ENCODE measurements at places on chromosomes 11 and 22.

DNA sequence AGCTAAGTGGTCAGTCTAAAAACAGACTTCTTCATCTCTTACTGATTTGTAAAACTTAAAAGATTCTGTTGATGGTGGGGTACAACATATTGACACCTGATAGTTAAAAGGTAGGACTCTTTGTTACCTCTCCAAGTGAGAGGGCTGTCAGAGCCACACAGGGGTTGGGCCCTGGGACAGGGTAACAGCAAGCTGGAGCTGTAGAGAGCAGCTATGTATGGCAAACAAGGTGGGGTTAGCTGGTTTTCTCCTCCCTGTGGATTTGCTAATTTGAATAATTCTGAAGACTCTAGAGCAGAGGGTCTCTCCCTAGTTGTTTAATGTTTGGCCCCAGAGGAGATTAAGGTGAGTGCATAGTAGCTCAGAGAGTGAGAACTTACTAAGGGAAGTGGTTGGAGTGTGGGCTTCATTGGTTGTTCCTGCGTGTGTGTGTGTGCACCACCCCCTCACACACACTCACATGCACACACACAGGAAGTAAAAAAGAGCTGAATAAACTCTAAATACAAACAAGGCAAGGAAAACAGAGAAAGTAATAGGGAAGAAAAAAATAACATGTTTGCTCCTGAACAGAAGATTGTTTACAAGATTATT is 9.2 kb upstream of the GAS2 start:
- no peaks in the 10 kb centered on the region for H3K36me3 ChIP-seq
- no peaks in the 10 kb centered on the region for H3K4me1 ChIP-seq
- no peak overlapping the region for H3K4me3 ChIP-seq

- no peak overlapping the region for H3K27ac ChIP-seq
- DNase-seq: no peak
- no peak overlapping the region for H3K4me3 ChIP-seq
- no peaks in the 10 kb centered on the region for H3K27me3 ChIP-seq
- H3K36me3 ChIP-seq: no peaks in the 10 kb centered on the region
Measured at GRCh38 chr22:44583854-44584253, 85.8 kb upstream of the RTL6 start.

GRCh38 chr22:37913233-37913721 is 7.2 kb downstream of the MICALL1 start:
- H3K27ac ChIP-seq: no peak overlapping the region
- no peak for DNase-seq
- peaks cover 57% of the 10 kb centered on the region for H3K36me3 ChIP-seq
- no peak overlapping the region for H3K4me3 ChIP-seq

- no peaks in the 10 kb centered on the region for H3K36me3 ChIP-seq
- DNase-seq: no peak
- H3K27me3 ChIP-seq: no peaks in the 10 kb centered on the region
- no peak overlapping the region for H3K4me3 ChIP-seq
- peaks cover 4% of the 10 kb centered on the region for H3K4me1 ChIP-seq
Measured at GRCh38 chr11:60858236-60858635, 2.5 kb upstream of the PTGDR2 start.

DNA sequence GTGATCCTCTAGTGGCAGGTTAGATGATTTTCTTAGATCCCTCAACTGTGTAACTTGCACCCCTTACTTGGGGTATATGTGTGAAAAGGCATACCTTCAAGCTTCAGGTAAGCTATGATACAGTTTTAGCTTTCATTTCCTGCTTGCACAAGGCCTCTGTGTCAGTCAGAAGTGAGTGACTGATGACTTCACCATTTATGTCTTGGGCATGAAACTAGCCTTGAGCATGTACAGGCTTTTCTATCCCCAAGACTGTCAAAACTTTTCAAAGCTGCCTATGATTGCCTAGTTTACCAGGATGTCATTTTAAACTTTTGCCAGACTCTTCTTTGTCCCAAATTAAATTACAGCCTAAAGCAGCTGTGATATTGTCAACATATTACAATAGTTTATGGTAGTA is 286.1 kb upstream of the CNTN5 start:
- no peaks in the 10 kb centered on the region for H3K4me1 ChIP-seq
- H3K36me3 ChIP-seq: no peaks in the 10 kb centered on the region
- no peaks in the 10 kb centered on the region for H3K27me3 ChIP-seq
- no peak overlapping the region for H3K27ac ChIP-seq

- no peaks in the 10 kb centered on the region for H3K4me1 ChIP-seq
- no peak overlapping the region for H3K27ac ChIP-seq
- DNase-seq: no peak
- H3K36me3 ChIP-seq: no peaks in the 10 kb centered on the region
Measured at GRCh38 chr22:47901911-47902310, 1139.5 kb downstream of the TBC1D22A start.

- no peak overlapping the region for H3K4me3 ChIP-seq
- H3K4me1 ChIP-seq: no peaks in the 10 kb centered on the region
- H3K27ac ChIP-seq: no peak overlapping the region
- DNase-seq: no peak
- H3K36me3 ChIP-seq: no peaks in the 10 kb centered on the region
- H3K27me3 ChIP-seq: no peaks in the 10 kb centered on the region
Measured at GRCh38 chr11:107203656-107204055, 185.4 kb upstream of the GUCY1A2 start.

DNA sequence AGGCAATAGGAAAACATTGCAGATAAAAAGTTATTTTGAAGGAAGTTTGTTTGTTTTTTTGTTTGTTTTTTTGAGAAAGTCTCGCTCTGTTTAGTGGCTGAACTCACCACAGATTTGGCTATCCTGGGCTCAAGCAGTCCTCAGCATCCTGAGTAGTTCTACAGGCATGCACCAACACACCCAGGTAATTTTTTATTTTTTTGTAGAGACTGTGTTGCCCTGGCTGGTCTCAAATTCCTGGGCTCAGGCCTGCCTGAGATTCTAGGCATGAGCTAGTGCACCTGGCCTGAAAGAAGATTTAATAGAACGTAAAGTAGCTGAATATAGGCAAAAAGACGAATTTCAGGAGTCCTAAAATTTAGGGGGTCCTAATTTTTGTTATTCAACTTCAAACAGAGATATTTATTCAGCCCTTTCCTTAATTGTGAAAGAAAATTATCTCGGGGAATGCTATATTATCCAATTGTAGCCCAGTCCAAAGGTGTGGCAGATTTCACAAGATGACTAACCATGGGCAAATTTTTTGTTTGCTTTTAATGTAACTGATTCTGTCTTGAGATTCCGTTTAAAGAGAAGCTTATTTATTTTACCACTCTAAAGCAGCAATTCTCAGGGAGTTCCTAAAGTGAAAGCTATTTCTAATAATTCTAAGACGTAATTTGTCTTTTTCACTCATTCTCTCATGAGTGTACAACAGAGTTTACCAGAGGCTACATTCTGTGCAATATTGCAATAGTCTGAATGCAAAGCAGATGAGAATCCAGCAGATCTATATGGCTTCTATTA is 940 bp downstream of the IL18 start:
- no peak overlapping the region for H3K4me3 ChIP-seq
- no peaks in the 10 kb centered on the region for H3K36me3 ChIP-seq
- no peaks in the 10 kb centered on the region for H3K27me3 ChIP-seq
- H3K4me1 ChIP-seq: no peaks in the 10 kb centered on the region

GRCh38 chr11:63504933-63505586 is 824 bp upstream of the LGALS12 start:
- DNase-seq: no peak
- no peaks in the 10 kb centered on the region for H3K27me3 ChIP-seq
- no peak overlapping the region for H3K4me3 ChIP-seq
- H3K4me1 ChIP-seq: no peaks in the 10 kb centered on the region
- no peak overlapping the region for H3K27ac ChIP-seq

DNA sequence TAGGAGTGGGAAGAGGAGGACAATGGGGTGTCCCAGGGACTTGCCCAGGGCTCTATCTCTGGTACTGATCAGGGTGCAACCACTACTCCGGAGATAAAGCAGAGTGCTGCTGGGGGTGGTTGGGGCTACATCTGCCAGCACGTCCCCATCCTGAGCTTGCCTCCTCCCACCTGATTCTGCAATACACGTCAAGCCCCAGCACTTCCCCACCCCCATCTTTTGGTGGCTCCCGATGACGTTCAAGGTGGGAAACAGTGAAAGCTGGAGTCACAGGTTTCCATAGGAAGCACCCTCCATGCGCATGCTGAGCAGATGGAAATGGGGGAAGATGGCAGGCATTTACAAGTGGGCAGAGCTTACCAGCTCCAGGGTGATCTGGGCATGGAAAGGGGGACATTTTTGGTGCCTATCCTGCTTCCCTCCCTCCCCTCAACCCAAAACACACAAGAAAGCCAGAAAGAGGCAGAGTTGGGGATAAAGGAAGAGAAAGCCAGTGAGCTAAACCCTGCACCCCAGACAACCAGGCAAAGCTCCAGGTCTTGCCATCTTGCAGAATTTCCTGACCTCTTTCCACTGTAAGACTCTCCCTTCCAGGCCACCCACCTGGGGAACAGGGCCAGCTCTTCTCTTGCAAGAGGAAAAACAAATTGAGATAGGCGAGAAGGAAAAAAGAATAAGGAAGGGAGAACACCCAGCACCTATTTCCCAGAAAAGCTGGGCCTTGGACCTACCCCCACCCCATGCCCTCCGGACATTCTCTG is 15.8 kb downstream of the SYT7 start:
- H3K4me3 ChIP-seq: no peak overlapping the region
- H3K27me3 ChIP-seq: peaks cover 19% of the 10 kb centered on the region
- H3K27ac ChIP-seq: no peak overlapping the region

DNA sequence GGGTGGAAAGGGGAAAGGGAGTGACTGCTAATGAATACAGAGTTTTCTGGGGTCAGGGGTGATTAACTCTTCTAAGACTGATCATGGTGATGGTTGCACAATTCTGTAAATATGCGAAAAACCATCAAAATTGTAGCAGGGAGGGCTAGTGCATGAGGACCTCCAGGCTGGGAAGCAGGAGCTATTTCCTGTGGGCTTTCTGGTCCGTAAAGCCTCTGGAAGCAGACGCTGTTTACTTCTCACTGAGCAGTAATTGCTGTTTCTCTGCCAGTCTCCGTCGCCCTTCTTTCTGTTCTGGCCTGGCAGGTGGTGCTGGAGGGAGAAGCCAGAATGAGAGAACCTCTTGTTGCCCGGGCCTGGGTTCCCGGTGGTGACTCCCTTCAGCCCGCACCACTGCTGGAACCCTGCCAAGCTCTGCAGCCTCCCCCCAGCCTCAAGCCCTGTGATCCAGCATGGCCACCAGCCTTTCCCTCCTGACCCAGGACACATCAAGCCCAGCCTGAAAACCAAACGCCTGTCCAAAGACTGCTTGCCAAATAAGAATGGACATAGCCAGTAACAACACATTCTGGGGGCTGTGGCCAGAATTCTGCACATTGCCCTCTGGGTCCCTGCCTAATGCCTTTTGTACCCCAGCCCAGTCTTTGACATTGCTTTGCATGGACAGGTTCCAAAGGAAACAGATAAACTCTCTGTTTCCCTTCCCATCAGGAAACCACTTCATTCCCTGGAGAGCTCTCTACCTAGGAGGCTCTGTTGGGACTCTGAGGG is 201.0 kb upstream of the NAV2 start:
- H3K27ac ChIP-seq: no peak overlapping the region
- no peaks in the 10 kb centered on the region for H3K27me3 ChIP-seq
- no peaks in the 10 kb centered on the region for H3K36me3 ChIP-seq
- peaks cover 8% of the 10 kb centered on the region for H3K4me1 ChIP-seq
- DNase-seq: no peak

DNA sequence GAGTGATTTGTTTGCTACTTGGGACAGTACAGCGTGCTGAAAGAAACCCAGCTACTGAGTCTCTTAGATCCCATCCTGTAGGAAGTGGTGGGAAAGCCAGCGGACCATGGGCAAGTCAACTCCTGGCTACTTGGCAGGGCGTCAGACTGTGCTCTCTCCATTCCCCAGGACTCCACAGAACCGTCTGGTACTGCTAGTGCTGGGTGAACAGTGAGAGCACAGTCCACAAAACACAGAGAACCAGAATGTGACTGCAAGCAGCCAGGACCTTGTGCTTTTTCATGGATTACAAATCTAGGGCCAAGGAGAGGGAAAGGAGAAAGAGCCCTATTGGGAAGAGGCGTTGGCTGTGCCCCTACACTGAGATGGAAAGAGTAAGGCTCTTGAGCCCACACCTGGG is 10.2 kb downstream of the BID start:
- H3K27ac ChIP-seq: no peak overlapping the region
- H3K27me3 ChIP-seq: no peaks in the 10 kb centered on the region
- H3K36me3 ChIP-seq: no peaks in the 10 kb centered on the region
- H3K4me3 ChIP-seq: no peak overlapping the region
- DNase-seq: no peak

GRCh38 chr22:27761665-27762064 is 39.9 kb downstream of the MN1 start:
- no peak overlapping the region for H3K4me3 ChIP-seq
- DNase-seq: no peak
- H3K27me3 ChIP-seq: no peaks in the 10 kb centered on the region
- H3K27ac ChIP-seq: no peak overlapping the region
- H3K4me1 ChIP-seq: no peaks in the 10 kb centered on the region

GRCh38 chr11:1504581-1505290 is 18.2 kb upstream of the MOB2 start:
- H3K4me1 ChIP-seq: peaks cover 22% of the 10 kb centered on the region
- DNase-seq: no peak
- H3K36me3 ChIP-seq: no peaks in the 10 kb centered on the region
- no peaks in the 10 kb centered on the region for H3K27me3 ChIP-seq

DNA sequence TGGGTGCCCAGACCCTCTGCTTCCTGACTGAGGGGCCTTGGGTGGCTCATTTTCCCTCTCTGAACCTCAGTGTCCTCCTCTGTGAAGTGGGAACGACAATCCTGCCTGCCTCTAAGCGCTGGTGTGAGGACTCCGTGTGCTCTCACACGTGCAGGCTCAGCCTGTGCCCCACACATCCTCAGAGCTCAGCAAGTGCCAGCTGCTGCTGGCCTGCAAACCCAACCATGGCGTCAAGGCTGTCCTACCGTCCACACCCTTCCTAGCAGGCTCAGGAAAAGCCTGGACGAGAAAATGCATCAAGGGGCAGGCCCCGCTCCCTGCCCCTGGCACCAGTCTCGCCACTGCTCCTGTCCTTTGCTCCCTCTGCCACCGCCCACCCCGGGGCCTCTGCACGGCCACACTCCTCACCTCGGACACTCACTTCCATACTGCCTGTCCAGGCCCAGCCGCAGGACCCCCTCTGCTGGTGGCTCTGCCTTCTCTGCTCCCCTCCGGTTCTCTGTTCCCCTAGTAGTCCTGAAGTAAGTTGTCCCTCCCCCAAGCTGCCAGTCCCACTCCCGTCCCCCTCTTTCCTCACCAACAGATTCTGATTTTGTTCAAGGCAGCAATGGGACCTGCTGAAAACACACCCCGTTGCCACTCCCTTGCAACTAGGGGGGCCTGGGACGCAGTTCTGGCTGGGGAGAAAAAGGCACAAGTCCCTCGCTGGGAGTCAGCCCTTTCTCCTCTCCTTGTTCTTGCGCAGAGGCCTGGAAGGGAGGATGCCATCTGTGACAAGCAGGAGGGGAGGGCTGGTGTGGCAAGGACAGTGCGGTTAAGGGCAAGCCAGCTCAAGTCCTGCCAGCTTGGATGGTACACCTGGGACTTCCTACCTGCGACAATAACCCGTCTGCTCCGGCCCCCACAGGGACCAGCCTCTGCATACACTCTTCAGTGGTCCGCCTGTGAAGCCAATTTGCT is 62.2 kb downstream of the ARFGAP3 start:
- peaks cover 5% of the 10 kb centered on the region for H3K36me3 ChIP-seq
- no peaks in the 10 kb centered on the region for H3K27me3 ChIP-seq
- H3K4me1 ChIP-seq: peaks cover 3% of the 10 kb centered on the region
- DNase-seq: no peak
- no peak overlapping the region for H3K4me3 ChIP-seq
- H3K27ac ChIP-seq: no peak overlapping the region
